ENCODE measurements at places on chromosomes 11 and 22. TPM values are rescaled to one million over a fixed set of nuclear protein-coding genes. Genes with fewer than 3 reads are reported as not detected.

The PYGM gene
- 1.3 TPM for total RNA-seq

The MS4A4A gene
- total RNA-seq = not detected

The APLNR gene
- total RNA-seq = 0.66 TPM

The MAPK8IP2 gene
- 0.13 TPM for total RNA-seq

The PATE2 gene
- total RNA-seq = 0.13 TPM

Data from aortic smooth muscle cell (primary cell).